ENCODE measurements at places on chromosomes 3 and 15. TPM values are rescaled to one million over a fixed set of nuclear protein-coding genes. Genes with fewer than 3 reads are reported as not detected.

CNTN3 gene
- total RNA-seq = 50.1 TPM

GHRL gene
- total RNA-seq = not detected

- DNase-seq = no peak
Observed at GRCh38 chr15:69677403-69677802, 224.8 kb downstream of the RPLP1 start.

SYNPR gene
- 119 TPM for total RNA-seq

DNA sequence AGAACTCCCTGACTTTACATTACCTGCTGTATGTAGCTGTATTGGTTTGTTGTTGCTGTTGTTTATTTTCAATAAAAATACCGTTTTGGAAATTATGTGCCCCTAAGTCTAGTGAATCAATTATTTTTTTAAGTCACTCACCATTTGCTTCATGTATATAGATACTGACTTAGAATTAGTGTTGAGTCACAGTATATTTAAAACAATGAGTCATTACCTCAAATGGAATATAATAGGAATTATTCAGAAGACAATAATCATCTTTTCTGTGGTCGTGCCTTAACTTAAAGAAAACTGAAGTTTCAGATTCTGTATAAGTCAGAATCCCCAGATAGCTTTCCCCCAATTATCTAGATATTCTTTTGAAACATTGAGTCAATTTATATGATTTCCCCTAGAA is 21.0 kb upstream of the ALDH1A2 start:
- no peak for DNase-seq

DNA sequence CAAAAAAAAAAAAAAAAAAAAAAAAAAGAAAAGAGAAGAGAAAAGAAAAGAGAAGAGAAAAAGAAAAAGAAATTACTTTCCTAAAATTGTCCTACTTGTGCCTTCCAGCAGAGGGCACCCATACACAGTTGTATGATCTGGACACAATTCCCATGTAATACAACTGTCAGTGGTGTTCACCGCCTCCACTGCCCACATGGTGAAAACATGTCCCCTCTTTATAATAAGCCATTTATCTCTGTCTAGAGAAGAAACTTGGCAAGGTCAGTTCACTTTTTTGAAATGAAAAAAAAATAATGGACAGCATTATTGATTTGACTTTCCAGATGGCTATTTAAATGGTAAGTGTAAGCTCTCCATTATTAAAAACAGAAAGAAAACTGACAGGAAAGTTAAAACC is 459.4 kb downstream of the GBE1 start:
- DNase-seq = peak; percentile 54

SPTBN5 gene
- total RNA-seq = 0.41 TPM

GRCh38 chr3:171556574-171557145 is 96.5 kb upstream of the TNIK start:
- no peak for DNase-seq

- no peak for DNase-seq
Observed at GRCh38 chr3:65996589-65996988, 42.1 kb downstream of the MAGI1 start.

DNA sequence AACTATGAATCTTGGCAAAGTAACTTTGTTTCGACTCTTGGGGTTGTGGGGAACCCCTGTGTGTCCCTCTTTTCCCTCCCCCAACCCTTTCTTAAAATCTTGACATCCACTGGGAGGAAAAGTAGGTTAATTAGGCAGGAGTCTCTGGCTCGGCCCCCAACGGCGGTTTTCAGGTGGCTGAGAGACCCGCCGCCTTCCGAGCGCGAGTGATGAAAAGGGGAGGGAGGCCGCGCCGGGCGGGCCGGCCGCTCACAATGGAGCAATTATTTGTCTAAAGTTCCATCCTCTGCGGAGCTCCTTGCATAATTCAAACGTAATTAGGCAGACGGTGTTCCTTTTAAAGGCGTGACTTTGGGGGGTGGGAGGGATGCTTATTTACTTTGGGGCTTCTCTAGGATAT is 51.7 kb downstream of the ZIC4 start:
- DNase-seq = no peak

GRCh38 chr3:15347063-15347736 is 14.8 kb upstream of the SH3BP5 start:
- no peak for DNase-seq

- DNase-seq = no peak
Observed at GRCh38 chr3:186381424-186382216, 19.6 kb upstream of the DGKG start.

DNA sequence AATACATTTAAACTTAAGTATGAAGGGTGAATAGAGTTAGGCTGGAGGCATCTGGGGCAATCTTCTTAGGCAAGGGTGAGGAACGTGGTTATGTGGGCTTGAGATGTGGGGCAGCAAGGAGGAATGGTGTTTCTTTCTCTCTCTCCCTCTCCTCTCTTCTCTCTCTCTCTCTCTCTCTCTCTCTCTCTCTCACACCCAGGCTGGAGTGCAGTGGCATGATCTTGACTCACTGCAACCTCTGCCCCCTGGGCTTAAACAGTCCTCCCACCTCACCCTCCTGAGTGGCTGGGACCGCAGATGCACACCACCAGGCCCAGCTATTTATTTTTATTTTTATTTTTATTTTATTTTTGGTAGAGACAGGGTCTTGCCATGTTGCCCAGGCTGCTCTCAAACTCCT is 4.0 kb upstream of the MGA start:
- no peak for DNase-seq

GRCh38 chr3:122835590-122835989 is 40.7 kb downstream of the SLC49A4 start:
- DNase-seq = no peak

DNA sequence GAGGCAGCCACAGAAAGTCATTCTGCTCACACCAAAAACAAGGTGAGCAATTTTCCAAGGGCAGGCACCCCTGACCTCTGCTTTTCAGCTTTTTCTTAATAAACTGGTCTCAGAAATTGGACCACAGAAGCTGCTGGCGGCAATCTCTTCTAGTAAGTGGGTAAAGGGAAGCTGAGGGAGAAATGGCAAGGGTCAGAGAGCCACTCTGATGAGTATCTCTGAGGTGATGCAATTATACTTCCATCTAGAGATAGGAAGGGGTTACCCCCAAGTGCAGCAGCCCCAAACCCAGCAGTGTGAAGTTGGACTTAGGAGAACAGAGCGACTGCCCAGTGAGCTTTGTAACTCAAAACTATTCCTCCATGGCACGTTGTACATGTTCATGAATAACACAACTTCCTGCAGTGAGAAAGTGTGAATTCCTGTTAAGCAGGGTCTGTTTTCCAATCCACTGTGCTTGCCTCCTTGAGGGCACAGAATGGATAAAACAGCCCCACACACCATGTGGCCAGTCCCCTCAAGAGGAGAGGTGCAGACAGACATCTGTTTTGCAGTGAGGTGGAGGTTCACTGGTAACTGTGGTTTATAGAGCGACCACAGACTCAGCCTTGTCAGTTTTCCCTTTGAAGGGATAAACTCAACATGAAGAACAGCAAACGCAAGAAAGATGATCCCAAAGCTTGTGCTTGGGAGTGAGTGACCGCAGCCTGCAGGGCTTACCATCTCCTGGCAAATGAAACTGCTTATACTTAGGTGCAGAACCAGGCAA is 683.4 kb upstream of the CFAP20DC start:
- DNase-seq = no peak

DNA sequence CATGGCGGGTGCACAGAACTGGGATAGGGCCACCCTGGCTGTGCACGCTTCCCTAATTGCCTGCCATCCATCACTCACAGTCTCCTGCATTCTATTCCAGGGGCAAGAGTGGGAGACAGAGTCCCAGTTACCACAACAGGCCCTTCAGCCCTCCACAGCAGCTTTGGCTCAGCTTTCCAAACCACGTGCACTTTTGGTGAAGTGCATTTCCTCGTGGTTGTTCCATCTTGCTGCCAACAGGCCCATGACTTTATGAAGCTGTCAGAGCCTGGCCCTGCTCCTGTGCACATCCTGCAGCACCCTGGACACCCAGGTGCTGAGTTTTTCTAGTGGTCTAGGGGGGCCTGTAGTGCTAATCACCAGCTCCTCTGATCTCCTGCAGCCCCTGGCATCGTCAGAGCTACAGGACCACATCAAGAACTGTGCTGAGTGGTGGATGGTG is 110.2 kb downstream of the ADCY5 start:
- no peak for DNase-seq

GRCh38 chr3:160931474-160931873 is 173.7 kb downstream of the B3GALNT1 start:
- DNase-seq = no peak

Data from frontal cortex (tissue), 4 donors.